ENCODE measurements at places on chromosomes 2 and 18. TPM values are rescaled to one million over a fixed set of nuclear protein-coding genes. Genes with fewer than 3 reads are reported as not detected.

- no peak overlapping the region for H3K27ac ChIP-seq
- H3K36me3 ChIP-seq = no peaks in the 10 kb centered on the region
- no peak overlapping the region for H3K4me3 ChIP-seq
Measured at GRCh38 chr2:147763861-147764260, 81.0 kb upstream of the ACVR2A start.

Gene TGFBRAP1
- 10.5 TPM for polyA plus RNA-seq

- no peak overlapping the region for H3K27ac ChIP-seq
- no peaks in the 10 kb centered on the region for H3K36me3 ChIP-seq
- H3K4me1 ChIP-seq = no peaks in the 10 kb centered on the region
- DNase-seq = no peak
Measured at GRCh38 chr18:10332452-10332851, 122.0 kb upstream of the APCDD1 start.

DNA sequence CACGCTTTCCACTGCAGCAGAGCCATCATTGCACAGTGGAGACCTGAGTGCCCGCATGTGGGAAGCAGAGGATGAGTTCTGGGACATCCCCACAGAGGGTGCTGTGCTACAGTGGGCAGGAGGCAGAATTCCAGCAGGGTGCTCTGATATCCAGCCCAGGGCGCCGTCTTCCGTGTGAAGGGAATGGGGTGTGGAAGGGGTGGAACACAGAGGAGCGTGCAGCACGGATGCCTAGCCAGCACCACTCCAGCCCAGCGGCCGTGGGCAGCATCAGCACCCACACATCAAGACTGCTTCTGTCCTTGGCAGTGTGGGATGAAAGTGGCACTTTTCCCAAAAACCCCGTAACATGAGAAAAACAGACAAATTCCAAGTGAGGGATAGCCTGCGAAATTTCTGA is 134.3 kb downstream of the ZNF236 start:
- no peak overlapping the region for H3K4me3 ChIP-seq
- no peaks in the 10 kb centered on the region for H3K4me1 ChIP-seq
- no peak overlapping the region for H3K27ac ChIP-seq
- peaks cover 65% of the 10 kb centered on the region for H3K36me3 ChIP-seq
- DNase-seq = no peak

DNA sequence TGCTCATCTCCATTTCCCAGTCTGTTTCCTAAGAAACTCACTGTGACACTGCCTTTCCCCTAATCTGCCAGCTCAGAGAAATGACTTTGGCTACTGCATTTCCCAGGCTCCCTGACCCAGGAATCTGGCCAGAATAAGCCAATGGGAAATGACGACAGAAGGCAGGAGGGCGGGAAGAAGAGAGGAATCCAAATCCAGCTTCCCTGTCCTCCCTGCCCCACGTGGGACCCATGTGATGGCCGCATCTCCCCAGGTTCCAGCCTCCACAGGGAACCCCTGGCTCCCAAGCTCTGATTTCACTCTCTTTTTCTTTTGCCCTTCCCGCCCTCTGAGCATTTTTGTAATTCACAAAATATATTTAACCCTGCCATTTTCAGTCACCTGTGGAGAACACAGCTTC is 37.8 kb upstream of the RAB12 start:
- H3K27ac ChIP-seq = no peak overlapping the region
- no peak overlapping the region for H3K4me3 ChIP-seq
- no peaks in the 10 kb centered on the region for H3K27me3 ChIP-seq
- no peak for DNase-seq
- H3K4me1 ChIP-seq = no peaks in the 10 kb centered on the region

Gene AQP12A
- polyA plus RNA-seq = not detected

DNA sequence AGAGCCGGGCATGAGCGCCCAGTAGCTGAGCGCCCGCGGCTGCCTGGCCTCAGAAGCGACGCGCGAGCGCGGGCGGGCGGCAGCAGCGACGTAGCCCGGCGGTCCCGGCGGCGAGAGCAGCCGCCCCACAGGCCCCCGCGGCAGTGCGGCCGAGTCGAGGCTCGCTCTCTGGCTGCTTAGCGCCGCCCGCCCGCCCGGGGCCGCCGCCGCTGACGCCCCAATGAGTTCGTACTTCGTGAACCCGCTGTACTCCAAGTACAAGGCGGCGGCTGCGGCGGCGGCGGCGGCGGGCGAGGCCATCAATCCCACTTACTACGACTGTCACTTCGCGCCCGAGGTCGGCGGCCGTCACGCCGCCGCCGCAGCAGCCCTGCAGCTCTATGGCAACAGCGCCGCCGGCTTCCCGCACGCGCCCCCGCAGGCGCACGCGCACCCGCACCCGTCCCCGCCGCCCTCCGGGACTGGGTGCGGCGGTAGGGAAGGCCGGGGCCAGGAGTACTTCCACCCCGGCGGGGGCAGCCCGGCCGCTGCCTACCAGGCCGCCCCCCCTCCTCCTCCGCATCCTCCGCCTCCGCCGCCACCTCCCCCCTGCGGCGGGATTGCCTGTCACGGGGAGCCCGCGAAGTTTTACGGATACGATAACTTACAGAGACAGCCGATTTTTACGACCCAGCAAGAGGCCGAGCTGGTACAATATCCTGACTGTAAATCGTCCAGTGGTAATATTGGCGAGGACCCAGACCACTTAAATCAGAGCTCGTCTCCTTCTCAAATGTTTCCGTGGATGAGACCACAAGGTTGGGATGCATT is 847 bp downstream of the HOXD8 start:
- DNase-seq = no peak
- H3K27ac ChIP-seq = no peak overlapping the region
- H3K36me3 ChIP-seq = no peaks in the 10 kb centered on the region
- peaks cover 28% of the 10 kb centered on the region for H3K4me1 ChIP-seq
- H3K27me3 ChIP-seq = peaks cover 94% of the 10 kb centered on the region

DNA sequence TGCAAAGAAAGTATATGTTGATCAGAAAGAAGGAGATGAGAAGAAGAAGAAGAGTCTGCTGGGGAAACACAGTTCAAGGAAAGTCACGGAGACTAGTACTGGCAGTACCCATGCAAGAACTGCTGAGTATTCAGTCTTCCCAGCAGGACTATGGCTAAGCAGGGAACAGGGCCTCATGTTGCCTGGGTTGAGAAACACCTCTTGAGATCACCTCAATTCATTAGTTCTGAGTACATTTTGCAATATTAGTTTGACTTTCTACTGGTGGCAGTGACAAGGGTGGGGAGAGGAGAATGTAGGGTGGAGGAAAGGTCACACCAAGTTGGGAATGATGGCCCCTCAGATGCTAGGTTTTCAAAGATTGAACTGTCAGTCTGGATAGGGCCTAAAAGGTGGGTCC is 50.5 kb downstream of the MRPL33 start:
- no peak overlapping the region for H3K4me3 ChIP-seq
- no peak for DNase-seq
- peaks cover 5% of the 10 kb centered on the region for H3K4me1 ChIP-seq
- H3K27me3 ChIP-seq = no peaks in the 10 kb centered on the region
- no peaks in the 10 kb centered on the region for H3K36me3 ChIP-seq

Gene MREG
- 0.14 TPM for polyA plus RNA-seq

DNA sequence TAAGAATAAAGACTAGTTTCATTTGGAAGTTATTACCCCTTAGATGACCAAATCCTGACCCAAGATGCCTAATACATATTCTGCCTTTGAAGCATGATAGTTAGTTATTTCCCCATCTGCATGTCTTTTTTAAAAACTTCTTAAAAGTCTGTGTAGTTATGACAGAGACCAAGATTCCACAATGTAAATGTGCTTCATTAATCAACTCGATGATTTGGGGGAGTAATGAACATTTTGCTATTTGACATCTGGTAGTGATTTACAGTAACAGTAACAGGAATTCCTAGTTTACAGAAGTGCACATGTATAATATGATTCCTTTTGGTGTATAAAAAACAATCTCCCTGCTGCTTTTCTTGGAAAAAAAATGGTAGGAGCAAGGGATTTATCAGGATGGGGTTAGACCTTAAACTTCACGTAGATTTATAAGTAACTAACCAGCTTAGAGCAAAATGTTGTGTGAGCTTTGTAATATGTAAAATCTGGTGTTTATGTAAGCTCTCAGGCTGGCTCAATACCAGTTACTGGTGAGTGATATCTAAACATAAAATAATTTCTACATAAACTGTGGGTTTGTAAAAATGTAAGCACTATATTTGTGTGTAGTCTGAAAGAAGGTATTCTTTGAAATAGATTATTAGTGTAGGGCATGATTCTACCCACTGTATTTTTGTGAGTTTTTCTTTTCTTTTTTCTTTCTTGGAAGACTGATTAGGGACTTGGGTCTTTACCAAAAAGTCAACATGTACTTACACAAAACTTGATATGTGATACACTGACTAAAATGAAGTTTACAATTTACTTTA is 641.6 kb downstream of the EPHA4 start:
- H3K27me3 ChIP-seq = no peaks in the 10 kb centered on the region
- H3K4me3 ChIP-seq = no peak overlapping the region
- H3K4me1 ChIP-seq = no peaks in the 10 kb centered on the region
- H3K27ac ChIP-seq = no peak overlapping the region
- no peak for DNase-seq
- H3K36me3 ChIP-seq = no peaks in the 10 kb centered on the region

Gene EPHA4
- polyA plus RNA-seq = not detected

DNA sequence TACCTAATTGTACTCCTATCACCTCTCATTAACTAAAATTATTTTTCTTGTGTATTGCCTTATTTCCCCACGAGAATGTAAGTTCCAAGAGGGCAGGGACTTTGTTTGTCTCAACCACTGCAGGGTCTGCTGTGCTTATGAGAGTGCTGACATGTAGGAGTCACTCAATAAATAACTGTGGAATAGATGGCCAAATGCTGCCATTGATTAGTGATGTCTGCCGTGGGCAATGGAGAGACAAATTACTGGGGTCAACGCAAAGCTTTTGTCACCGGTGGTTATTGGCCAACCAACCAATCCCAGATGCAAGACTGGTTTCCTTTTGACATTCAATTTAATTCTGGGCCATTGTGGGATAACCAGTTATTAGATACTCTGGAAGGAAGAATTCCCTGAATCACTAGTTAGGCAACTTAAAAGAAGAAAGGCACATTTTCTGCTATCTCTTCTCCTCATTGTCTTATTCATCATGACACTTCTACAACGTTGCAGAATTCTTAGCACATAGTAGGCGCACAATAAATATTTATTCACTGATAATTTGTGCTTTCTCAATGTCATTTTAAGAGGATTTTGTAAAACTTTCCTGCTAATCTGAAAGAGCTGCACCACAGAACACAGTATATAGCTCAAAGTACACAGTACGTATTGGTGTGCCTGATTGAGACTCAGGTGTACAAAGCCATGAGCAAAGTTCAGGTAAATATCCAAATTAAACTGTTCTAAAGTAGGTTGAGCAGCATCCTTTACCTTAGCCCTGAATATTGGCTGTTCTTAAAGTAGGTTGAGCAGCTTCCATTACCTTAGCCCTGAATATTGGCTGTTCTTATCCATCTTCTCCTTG is 95.9 kb downstream of the ACTR3 start:
- peaks cover 2% of the 10 kb centered on the region for H3K27me3 ChIP-seq
- no peak overlapping the region for H3K4me3 ChIP-seq
- no peak overlapping the region for H3K27ac ChIP-seq
- no peak for DNase-seq

Gene EVX2
- polyA plus RNA-seq = not detected

Gene NFU1
- polyA plus RNA-seq = 43.0 TPM

Gene MEP1B
- polyA plus RNA-seq = not detected
